Activated T-helper 1 cell treated with anti-CD3 and anti-CD28 coated beads, Interleukin-2, amount 50 U/mL, for 16 hours (primary cell): ENCODE measurements at places on chromosomes 12 and 14.

DNA sequence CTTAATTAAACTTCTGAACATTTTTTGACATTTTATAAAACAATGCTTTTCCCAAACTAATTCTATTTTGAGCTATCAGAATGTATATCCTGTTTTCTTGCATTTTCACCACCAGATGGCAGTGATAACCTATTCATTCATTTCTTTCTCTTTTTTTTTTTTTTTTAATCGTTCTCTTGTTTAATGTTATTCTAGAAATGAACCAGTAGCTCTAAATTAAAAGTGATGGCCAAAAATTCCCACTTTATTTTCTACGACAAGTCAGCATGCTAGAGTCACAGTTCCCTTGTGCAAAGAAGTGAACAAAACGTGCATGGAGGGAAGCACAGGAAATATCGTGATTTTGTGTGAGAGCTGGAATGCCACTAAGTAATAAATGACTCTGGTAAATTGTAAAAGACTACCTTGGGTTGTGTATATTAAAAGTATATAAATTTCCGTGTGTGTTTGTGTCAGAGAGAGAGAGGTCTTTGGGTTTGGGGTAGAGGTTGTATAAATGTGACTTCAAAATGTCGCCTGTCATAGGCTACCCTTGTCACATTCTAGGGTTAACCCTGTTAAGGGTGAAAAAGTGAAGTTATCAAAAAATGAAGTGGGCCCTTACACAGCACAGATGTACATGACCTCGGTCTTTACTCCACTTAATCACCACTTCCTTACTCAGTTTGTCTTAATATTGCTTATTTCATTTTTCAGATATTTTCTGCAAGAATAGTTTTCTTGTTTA lies 40.4 kb upstream of the LDHB start:
- DNase-seq, result no peak

- DNase-seq, result no peak
Measured at GRCh38 chr14:91047174-91047753, 13.2 kb downstream of the RPS6KA5 start.

- no peak for DNase-seq
Measured at GRCh38 chr12:56839915-56840325, 76.8 kb downstream of the HSD17B6 start.

- DNase-seq, result no peak
Measured at GRCh38 chr12:13405961-13406703, 209.6 kb downstream of the EMP1 start.

- no peak for DNase-seq
Measured at GRCh38 chr12:53090554-53090953, 6.9 kb upstream of the IGFBP6 start.

DNA sequence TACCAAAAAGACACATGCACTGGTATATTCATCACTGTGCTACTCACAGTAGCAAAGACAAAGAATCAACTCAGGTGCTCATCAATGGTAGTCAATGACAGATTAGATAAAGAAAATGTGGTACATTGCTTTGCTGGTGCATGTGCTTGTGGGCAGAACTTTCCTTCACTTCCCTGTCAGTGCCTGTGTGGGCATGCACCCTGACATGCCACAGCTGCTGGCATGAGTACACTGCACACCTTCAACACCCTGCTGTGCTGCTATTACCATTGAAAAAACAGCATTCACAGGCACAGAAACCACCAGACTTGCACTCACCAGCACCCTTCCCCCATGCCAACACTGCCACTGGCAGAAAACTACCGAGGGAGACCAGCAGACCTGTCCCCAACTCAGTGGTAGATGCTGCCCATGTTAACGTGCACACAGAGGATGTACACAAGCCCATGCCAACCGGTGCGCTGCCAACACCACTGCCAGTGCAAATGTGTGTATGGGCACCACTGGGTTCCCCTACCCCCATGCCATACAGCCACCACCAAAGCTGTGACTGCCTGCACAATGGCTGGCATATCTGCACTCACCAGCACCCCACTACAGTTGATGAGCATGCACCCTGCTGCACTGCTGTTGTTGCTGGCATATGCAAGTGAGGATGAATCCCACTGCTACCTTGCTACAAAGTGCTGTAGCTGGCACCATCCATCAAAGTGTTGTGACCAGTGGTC lies 57.4 kb downstream of the APOBEC1 start:
- no peak for DNase-seq

GRCh38 chr14:96888158-96888557 lies 91.0 kb downstream of the VRK1 start:
- no peak for DNase-seq

GRCh38 chr14:98953551-98954348 lies 318.2 kb downstream of the BCL11B start:
- DNase-seq, result no peak

GRCh38 chr12:98532687-98533304 lies 17.4 kb downstream of the TMPO start:
- no peak for DNase-seq

- DNase-seq, result no peak
Measured at GRCh38 chr12:105051981-105052380, 32.3 kb downstream of the ALDH1L2 start.

GRCh38 chr14:33979613-33980276 lies 28.9 kb upstream of the EGLN3 start:
- DNase-seq, result no peak

- DNase-seq, result no peak
Measured at GRCh38 chr14:73392329-73393257, 65.8 kb downstream of the NUMB start.

DNA sequence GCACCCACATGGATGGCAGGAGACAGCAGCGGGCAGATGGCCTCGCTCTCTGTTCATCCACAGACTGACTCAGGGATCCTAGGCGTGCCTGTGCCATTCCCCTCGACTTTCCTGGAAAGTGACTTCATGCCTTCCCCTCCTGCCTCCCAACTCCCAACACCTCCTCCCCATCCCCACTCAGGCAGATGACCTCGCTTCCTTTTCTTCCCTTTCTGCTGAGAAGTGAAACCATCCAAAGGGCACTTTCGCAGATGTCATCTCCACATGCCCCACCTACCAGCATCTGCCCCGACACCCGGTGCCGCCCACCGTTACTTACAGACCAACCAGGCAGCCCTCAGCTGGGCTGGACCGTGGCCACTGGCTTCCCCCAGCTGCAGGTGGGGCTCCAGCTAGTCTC lies 29.6 kb downstream of the BEGAIN start:
- no peak for DNase-seq

DNA sequence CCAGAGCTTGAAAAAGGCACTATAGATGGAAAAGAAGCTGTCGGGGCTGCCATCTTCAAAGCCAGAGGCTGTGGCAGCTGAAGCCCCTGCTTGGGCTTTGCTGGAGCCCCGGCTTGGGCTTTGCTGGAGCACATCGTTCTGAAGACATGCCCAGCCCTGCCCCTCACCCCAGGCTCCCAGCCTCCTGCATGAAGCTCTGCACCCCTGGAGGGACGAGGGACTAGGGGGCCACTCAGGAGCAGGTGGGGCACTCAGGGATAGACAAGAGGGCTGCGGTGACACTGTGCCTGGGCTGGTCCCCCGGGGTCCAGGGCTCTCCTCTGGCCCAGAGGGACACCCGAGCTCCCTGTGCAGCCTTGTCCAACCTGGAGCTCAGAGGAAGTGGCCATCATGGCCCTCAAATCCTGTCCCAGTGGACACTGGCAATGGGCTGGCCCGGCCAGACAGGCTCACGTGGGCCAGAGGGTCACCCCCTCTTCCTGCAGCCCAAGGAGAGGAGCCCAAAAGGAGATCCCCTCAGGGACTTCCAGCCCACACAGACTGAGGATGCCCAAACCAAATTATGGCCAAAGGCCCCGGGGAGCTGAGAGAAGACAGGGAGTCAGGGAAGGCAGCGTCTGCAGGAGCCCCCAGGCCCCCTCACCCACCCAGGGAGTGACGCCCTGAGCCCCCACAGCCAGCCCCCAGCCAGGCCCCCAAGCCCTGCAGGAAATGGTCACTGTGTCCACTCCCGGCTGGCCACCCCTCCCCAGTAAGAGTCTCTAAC lies 23.1 kb upstream of the C14orf180 start:
- no peak for DNase-seq

DNA sequence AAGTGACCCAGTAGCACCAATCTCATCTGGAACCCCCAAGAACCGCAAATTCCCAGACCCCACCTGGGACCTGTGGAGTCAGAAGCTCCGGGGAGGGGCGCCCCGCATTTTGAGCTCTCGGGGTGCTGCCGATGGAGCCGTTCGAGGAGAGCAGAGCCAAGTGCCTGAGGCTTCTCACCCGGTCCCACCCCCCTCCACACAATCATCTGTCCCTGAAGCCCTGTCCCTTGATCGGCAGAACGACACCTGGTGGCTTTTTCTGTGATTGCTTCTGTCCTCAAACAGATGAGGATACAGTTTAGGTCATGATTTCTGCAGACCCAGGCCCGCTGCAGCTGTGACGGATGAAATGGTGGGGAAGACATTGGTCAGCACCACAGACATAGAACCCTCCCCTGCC lies 74.7 kb downstream of the NOC4L start:
- DNase-seq, result peak; percentile 7

DNA sequence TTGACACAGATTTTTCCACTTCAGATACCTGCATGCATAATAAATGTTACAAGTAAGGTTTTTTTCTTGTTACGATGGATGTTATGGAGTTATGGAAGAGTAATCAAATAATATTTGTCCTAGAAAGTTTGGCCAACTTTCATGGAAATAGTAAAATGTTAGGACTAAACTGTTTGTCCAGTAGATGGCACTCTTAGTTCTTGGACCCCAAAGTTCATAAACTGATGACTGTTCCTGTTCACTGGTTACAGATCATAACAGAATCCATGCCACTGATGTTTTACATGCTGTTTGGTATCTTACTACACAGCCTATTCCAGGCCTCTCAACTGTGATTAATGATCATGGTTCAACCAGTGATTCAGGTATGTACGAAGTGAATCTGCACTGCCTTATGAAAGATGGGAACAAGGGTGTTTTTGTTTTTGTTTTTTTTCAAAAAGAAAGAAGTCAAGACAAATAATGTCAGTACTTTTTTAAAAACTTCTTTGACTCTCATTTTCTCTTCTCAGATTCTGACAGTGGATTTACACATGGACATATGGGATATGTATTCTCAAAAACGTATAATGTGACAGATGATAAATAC lies 48.8 kb upstream of the SLCO1C1 start:
- no peak for DNase-seq

GRCh38 chr14:89503431-89503996 lies 86.5 kb upstream of the FOXN3 start:
- DNase-seq, result no peak

GRCh38 chr12:47087088-47087688 lies 7.4 kb upstream of the AMIGO2 start:
- DNase-seq, result no peak

GRCh38 chr12:121288158-121288845 lies 8.2 kb downstream of the CAMKK2 start:
- no peak for DNase-seq

- no peak for DNase-seq
Measured at GRCh38 chr12:12480074-12480473, 82.6 kb downstream of the DUSP16 start.

DNA sequence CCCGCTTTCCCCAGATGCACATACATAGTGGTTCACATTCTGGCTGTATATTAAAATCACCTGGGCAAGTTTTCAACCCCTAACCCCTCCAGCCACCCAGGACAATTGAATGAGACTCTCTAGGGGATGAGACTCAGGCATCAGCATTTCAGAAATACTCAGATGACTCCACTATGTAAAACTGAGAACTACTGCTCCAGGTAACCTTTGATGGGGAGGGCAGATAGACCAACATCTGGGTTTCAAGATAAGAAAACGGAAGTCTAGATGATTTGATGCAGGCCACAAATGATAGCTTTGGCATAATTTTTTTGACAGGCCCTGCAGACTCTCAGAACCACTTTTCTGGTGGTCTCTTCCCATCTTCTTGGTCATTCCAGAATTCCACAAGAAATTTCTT lies 341.1 kb downstream of the EMP1 start:
- no peak for DNase-seq

GRCh38 chr12:112151766-112152541 lies 26.6 kb downstream of the TRAFD1 start:
- DNase-seq, result no peak

GRCh38 chr14:47619392-47619791 lies 56.0 kb downstream of the MDGA2 start:
- no peak for DNase-seq

DNA sequence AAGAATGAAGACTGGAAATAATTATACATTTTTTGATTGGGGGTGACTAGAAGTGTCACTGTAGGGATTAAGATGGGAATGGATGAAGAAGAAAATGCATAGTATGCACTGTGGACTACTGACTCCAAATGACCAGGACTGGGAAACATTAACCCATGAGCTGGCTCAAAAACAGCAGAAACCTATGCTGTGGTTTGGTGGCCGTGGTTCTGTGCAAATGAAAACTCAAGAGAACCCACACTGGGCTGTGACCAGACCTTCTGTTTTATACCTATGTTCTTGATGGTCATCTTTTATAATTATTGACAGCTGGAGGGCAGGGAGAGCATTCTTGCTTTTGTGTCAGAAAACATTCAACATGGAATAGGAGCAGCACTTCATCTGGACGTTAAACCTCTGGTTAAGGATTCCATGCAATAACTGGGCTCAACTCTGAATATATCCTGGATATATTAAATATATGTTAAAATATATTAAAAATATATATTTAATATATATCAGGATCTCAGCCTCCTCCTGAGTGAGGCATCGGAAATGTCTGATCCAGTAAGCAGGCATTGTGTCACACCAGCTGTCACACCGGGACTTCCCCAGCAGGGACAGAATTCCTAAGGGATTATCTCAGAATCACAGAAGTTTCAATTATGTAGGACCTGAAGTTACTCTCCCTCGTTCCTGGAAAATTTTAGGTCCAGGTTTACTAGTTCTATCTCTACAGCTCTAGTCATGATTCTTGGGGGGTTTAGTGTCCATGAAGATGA lies 48.5 kb downstream of the BBS10 start:
- no peak for DNase-seq

DNA sequence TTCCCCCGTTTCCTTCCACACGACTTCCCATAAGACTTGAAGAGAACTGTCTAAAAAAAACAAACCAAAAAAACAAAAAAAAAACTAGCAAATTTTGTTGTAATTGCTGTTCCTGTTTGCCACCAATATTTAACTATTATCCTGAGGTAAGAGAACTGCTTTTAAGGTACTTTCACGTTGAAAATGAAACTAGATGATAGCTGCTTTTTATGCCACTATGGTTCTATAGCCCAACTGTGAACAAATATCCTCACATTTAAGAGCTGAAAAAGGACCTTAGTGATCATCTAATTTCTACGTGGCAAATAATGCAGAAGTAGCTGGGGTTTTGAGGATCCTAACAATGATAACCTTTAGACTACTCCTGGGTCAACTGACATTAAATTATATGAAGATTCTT lies 98.6 kb downstream of the TAOK3 start:
- no peak for DNase-seq

GRCh38 chr14:64232095-64232838 lies 61.9 kb downstream of the ESR2 start:
- no peak for DNase-seq

- no peak for DNase-seq
Measured at GRCh38 chr14:61454545-61454944, 133.2 kb downstream of the PRKCH start.

GRCh38 chr12:15756822-15757221 lies 32.4 kb downstream of the EPS8 start:
- DNase-seq, result no peak

GRCh38 chr14:85556267-85556666 lies 26.3 kb downstream of the FLRT2 start:
- DNase-seq, result no peak

- DNase-seq, result peak; percentile 15
Measured at GRCh38 chr12:92505254-92506231, 197.2 kb upstream of the PLEKHG7 start.
